HFF-Myc (cell line): ENCODE measurements at places on chromosomes 12 and 14.

GRCh38 chr12:95629392-95629791 lies 78.1 kb upstream of the USP44 start:
- no peak for DNase-seq

GRCh38 chr12:52867642-52868041 lies 18.8 kb upstream of the KRT78 start:
- DNase-seq: no peak

DNA sequence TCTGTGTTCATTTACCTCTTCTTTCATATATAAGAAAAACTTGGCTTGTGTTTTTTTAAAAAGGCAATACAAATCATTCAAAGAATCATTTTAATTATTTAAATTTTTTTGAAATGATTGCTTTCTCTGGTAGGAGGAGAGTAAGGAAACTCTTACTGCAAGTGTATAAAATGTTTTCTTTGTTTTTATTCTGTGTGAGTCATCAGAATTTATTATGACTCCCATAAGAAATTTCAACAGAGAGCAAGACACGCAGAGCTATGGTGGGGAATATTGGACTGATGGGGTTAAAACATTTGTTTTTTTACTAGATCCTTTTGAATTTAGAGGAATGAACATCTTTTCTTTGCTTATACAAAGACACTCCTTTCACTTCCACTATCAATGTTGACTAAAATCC lies 119.1 kb upstream of the ATXN7L3B start:
- no peak for DNase-seq

DNA sequence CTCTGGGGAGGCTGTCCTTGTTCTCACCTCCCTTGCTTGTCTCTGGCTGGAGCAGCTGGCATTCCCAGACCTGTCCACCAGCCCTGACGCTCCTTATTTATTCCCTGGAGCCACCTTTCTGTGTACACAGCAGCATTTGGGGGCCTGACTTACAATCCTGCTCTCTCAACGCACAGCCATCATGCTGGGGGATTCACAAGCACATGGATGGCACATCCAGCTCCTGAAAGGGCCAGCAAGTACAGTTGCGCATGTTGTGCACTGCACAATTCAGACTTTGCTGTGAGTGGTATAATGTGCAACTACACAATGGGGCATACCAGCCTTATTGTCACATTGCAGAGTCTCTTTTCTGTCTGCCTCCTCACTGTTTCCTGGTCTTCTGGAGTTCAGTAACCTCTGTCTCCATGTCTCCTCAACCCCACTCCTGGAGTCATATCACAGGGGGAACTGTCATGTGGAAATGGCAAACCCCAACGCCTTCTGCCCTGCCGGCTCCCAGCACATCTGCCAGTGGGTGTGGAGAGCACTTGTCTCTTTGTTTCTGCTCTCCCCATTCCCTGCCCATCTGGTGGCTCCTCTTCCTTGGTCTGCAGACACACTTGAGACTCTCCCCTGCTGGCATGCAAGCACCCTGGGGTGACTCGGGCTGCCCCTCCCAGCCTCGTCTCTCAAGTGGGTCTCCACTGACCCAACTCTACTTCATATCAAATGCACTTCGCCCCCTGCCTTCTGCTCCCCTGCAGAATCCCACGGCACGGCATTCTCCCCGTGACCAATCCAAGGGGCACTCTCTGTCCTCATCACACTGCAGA lies 41.2 kb upstream of the MEG3 start:
- DNase-seq: no peak

- no peak for DNase-seq
Observed at GRCh38 chr12:58412461-58413060, 471.2 kb downstream of the ATP23 start.

GRCh38 chr14:86530457-86530856 lies 1000.5 kb downstream of the FLRT2 start:
- DNase-seq: no peak

- no peak for DNase-seq
Observed at GRCh38 chr14:62308316-62308715, 546.1 kb downstream of the SNAPC1 start.

- DNase-seq: no peak
Observed at GRCh38 chr12:93741659-93742109, 64.5 kb downstream of the CRADD start.

GRCh38 chr14:50230701-50231474 lies 490 bp downstream of the SOS2 start:
- no peak for DNase-seq

- DNase-seq: no peak
Observed at GRCh38 chr12:2244013-2244861, 191.4 kb downstream of the CACNA1C start.

DNA sequence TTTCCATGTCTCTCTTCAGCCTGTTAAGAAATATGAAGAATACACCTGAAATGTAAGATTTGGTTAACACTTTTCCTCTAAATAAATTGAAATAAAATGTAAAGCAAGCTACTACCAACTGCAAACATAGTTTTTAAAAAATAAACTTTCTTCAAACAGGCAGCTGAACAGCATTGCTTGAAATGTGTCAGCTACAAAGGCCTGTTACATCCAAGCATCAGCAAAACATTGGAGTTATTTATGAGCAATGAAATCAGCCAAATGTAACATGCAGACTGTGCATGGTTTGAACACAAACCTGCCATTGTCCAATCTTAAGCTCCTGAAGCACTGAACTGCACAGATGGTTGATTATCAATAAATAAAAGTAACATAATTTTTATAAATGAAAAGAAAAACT lies 291.3 kb downstream of the ACSS3 start:
- no peak for DNase-seq

GRCh38 chr12:113065126-113066007 lies 8.8 kb downstream of the DTX1 start:
- DNase-seq: no peak

GRCh38 chr14:103142026-103142425 lies 18.8 kb downstream of the TNFAIP2 start:
- DNase-seq: no peak

DNA sequence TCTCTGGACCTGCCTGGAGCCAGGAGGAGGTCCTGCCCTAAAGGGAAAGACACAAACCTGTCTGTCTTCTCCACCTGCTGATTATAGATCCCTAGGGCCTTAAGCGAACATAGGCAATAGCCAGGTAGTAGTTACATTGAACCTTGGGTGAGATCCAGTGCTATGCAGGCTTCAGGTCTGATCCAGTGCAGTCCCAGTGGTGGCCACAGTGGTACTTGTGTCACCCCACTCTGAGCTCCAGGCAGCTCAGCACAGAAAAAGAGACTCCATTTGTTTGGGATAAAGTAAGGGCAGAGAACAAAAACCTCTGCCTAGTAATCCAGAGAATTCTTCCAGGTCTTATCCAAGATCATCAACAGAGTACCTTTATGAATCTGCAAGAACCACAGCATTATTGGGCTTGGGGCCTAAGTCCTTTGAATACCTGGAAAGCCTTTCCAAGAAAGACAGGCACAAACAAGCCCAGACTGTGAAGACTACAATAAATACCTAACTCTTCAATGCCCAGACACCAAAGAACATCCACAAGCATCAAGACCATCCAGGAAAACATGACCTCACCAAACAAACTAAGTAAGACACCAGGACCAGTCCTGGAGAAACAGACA lies 60.4 kb upstream of the KTN1 start:
- DNase-seq: no peak

GRCh38 chr12:114672817-114673168 lies 11.2 kb downstream of the TBX3 start:
- DNase-seq: no peak

- no peak for DNase-seq
Observed at GRCh38 chr14:104935955-104936354, 11.3 kb downstream of the PLD4 start.

DNA sequence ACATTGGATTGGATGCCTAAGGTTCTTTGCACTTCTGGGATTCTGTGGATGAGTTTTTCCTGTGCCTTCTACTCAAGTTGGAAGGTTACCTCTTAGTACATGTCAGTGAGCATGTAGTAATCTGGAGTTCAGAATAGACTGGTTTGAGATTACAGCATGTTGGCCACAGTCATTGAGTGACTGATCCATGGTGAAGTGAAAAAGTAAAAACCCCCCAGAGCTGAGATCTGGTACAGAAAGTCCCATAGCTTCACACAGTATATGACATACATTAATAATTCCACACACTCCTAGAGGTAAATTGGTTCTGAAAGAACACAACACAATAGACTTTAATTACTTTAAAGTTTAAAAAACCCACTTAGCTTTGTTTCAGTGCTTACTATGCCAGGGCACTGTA lies 11.9 kb upstream of the CCND2 start:
- DNase-seq: no peak

- no peak for DNase-seq
Observed at GRCh38 chr12:79288911-79289310, 401.9 kb downstream of the PAWR start.

DNA sequence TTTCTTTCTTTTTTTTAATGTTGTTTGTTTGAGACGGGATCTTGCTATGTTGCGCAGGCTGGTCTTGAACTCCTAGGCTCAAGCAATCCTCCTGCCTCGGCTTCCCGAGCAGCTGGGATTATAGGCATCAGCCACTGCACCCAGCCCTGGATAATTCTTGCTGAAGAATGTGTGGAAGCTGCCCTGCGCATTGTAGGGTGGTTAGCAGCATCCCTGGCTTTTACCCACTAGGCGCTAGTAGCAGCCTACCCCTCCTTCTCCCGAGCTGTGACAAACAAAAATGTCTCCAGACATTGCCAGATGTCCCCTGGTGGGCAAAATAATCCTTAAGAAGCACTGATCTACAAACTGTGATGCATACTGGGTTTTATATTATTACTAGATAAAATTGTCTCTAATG lies 6.6 kb downstream of the DCAF4 start:
- DNase-seq: no peak

DNA sequence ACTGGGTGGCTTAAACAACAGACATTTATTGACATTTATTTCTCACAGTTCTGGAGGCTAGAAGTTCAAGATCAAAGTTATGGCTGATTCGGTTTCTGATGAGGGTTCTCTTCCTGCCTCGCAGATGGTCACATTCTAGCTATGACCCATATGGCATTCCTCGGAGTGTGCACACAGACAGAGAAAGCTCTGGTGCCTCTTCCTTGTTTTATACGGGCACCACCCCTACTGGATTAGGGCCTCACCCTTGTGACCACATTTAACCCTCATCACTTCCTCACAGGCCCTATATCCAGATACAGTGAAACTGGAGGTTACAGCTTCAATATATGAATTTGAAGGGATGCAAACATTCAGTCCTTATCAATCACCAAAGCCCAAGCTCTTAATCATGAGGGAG lies 77.0 kb upstream of the OVCH1 start:
- no peak for DNase-seq

DNA sequence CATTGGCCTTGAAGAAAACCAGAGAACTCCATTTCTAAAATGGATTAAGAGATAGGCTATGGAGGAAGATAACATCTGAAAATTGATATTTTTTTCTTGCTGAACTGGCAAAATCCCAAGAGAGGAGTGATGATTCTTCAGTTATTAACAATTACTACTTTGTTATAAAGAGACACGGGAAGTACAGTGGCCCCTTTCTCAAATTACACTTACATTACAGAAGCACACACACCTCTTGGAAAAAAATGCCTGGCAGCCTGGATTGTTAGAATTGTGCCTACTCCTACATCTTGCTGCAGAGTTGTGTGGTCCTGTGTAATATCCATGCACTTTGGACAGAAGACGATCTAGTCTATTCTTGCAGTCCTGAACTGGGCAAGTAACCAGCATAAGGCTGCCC lies 71.7 kb downstream of the TGFB3 start:
- no peak for DNase-seq

DNA sequence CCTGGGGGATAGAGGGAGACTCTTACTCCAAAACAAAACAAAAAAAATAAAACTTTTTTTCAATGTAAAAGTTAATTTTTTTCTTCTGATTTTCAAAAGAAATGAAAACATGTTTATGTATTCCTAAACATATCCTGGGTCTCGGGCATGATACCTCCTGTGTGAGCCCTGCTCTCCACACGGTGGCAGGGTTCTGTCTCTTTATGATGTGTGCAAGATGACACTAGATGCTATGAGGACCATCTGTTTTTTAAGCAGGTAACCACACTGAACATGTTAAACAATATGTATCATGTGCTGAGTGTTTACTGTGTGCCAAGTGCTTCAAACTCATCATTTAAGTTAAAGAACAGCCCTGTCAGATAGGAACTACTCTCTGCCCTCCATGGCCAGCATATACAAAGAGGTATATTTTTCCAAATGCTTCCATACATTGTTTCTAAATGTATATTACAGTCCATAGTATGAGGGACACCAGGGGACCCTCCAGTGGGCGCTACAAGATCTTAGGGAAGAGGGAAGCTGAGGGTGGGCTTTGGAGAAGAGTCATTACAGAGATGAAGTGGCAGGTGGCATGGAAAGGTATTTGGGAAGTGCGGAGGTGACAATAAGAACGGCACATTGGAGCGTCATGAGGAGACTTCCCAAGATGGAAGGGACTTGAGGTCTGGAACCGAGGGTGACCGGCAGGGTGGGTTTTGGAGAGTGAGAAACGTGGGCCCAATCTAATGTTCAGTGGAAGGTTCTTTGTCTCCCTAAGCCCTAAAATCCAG lies 28.5 kb downstream of the FOS start:
- no peak for DNase-seq

- DNase-seq: no peak
Observed at GRCh38 chr14:99158150-99158549, 113.8 kb downstream of the BCL11B start.

DNA sequence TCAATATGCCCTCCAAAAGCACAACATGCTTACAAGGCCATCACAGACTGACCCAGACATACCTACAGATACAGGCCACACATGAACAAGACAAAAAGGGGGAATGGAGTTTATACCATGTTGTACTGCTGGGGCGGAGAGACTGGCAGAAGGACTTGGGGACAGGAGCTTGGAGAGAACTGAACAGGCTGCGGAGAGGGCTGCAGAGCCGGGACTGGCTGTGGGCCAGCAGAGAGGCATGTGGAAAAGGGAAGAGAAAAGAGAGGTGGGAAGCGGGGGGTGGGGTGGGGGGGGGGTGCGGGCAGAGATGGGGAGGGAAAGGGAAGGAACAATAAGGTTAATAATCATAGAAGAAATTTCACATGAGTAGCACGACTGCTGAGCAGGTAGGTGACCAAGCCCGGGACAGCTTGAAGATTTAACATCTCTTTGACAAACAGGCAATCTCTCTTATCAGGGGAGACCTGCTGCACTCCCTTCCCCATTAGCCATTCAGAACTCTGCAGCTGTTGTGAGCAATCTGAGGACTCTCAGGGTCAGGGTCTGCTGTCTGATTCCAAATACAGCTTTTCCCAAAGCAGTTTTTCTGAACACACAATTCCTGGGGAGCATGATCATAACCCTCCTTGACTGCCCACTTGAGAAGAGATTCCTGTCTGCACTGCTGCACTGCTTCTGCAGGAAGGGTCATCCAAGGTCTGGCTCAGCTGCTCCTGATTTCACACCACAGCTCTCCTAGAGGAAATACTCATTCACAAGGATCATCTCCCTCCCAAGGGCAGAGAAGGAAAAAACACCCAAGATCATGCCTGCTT lies 21.6 kb upstream of the STAC3 start:
- no peak for DNase-seq
